Stomach (tissue), 19 donors: ENCODE measurements at places on chromosomes 1 and 21. TPM values are rescaled to one million over a fixed set of nuclear protein-coding genes. Genes with fewer than 3 reads are reported as not detected.

DNA sequence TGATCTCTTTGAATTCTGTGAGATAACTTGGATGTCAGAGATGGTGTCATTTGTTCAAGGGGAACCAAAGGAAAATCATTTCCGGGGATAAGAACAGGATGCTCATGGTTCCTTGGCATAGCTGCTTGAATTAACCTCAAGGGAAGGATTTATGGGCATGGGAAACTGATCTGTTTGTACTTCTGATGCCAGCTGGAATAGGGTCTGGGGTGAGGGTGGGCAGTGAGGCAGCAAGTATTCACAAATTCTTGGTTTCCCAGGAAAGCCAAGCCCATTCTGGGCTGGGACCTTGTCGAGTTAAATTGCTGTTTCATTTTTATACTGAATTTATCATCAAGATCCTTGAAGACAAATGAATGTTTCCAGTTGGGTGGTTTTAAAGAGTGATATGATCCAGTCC lies 14.1 kb downstream of the INTS3 start:
- no peak for DNase-seq

- DNase-seq: no peak
Measured at GRCh38 chr1:69645477-69645876, 77.8 kb downstream of the LRRC7 start.

- no peak for DNase-seq
Measured at GRCh38 chr1:208161005-208161404, 83.2 kb downstream of the PLXNA2 start.

- DNase-seq: no peak
Measured at GRCh38 chr1:238248356-238248755, 357.6 kb upstream of the ZP4 start.

Gene RGS8
- total RNA-seq: not detected

DNA sequence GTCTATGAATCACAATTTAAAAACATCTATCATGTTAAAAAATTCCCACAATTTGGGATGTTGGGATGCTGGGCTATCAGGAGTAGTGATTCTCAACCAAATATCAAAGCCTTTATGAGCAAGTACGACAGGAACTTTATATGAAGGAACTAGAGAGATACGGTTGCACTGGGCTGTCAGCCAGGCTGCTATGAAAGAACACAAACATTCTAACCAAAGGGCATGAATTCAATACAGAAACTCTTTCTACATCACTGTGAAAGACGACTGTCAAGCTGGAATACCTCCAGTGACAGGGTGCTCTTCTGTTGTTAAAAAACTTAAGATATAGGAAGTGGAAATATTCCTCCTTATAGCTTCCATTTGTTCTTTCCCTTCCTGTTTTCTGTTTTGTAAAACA lies 9.8 kb downstream of the CACNA1E start:
- DNase-seq: no peak

DNA sequence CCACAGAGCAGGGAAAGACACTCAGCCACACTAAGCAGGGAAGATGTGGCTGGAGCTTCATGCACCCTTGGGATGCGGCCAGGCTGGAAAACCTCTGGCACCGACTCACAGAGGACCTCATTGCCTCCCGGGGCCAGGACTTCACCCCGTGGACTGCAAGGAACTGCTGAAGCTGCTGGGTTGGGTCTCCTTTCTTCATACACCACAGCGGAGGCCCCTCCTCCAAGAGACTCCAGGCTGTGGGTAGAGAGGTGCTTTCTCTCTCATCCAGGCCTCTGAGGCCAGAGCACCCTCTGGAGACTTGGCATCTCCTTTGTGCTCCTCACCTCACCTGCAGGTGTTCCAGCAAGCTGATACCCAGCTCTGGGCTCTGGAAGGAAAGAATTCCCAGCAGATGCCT lies 76.0 kb upstream of the EDN2 start:
- DNase-seq: no peak

Gene GPR157
- total RNA-seq: 7.0 TPM

- peak; percentile 14 for DNase-seq
Measured at GRCh38 chr1:193031431-193031830, 27.7 kb downstream of the UCHL5 start.
